ENCODE measurements at places on chromosomes 6 and 20. TPM values are rescaled to one million over a fixed set of nuclear protein-coding genes. Genes with fewer than 3 reads are reported as not detected.

DNA sequence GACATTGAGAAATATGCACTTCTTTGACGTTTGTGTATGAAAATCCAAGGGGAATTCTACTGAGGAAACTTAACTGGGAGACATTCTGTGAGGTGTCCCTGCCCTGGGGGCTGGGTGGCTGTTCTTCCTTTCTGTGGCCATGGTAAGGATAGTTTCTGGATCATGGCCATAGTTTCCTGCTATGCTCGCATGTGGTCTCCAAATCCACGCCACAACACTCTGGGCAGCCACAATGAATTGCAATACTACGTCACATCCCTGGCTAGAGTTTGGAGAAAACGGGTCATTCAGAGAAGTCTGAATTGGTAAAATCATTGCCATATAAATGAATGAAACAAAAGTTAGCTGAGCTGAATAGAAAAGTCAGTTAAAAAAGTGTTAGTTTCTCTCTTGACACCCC, 230.6 kb downstream of the UTRN start:
- no peak for DNase-seq

- DNase-seq: peak; percentile 2
Measured at GRCh38 chr6:81172056-81172740, 580.3 kb downstream of the TENT5A start.

RCAN2 gene
- total RNA-seq: 16.7 TPM

E2F1 gene
- total RNA-seq: 10.9 TPM

GRCh38 chr20:3071610-3072529, at the start of gene OXT:
TSS of gene OXT (plus strand) at chr20:3071620. CDS start at chr20:3071656, 36 bp downstream.
- peak; percentile 35 for DNase-seq

SEC63 gene
- 89.6 TPM for total RNA-seq

CST4 gene
- total RNA-seq: not detected

- no peak for DNase-seq
Measured at GRCh38 chr6:42618686-42619085, 54.9 kb downstream of the UBR2 start.

IL17A gene
- not detected for total RNA-seq

- DNase-seq: no peak
Measured at GRCh38 chr6:131051341-131051740, 11.7 kb downstream of the EPB41L2 start.

GRCh38 chr20:36372666-36373065, 66.5 kb downstream of the DLGAP4 start:
- DNase-seq: no peak

DNA sequence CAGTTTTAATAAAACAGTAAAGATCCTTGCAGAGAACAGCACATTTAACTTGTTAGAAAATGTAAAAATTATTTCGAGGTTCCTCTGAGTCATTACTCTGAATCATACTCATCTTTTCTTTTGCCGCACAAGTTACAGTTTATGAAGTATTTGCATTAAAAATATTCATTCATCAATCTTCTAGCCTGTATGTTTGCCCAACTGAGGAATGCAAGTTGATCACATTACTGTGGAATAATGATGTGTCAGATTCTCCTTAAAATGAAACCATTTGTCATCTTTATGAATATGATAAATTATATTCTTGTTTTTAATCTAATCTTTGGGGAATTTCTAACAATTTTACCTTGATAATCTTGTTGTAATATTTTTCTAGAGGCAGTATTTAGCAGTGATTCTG, 340.4 kb upstream of the OPRM1 start:
- DNase-seq: no peak

RAET1L gene
- not detected for total RNA-seq

GRCh38 chr20:34862724-34863123, 9.9 kb downstream of the GGT7 start:
- no peak for DNase-seq

- no peak for DNase-seq
Measured at GRCh38 chr6:157562997-157563396, 182.0 kb downstream of the ZDHHC14 start.

DNA sequence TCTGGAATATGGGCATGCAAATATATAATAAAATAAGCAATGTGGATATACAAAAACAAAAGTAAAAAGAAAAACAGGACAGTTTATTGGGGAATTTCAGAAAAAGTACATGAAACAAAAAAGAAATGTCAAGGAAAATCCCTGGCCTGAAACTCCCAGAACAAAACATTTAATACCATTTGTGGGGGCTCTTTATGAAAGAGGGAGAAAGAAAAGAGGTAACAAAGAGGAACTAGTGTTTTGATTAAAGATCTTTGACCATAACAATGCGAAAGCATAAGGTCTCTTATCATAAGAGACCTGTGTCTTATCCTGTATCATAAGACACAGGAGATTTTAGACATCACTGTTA, 88.6 kb upstream of the ARID1B start:
- DNase-seq: no peak

FANCE gene
- 6.4 TPM for total RNA-seq
